ENCODE measurements at places on chromosomes 3 and 15. TPM values are rescaled to one million over a fixed set of nuclear protein-coding genes. Genes with fewer than 3 reads are reported as not detected.

GRCh38 chr15:42289166-42289565 lies 15.9 kb upstream of the TMEM87A start:
- H3K36me3 ChIP-seq, result no peaks in the 10 kb centered on the region
- H3K4me3 ChIP-seq, result no peak overlapping the region
- H3K27ac ChIP-seq, result no peak overlapping the region
- no peak for DNase-seq
- no peaks in the 10 kb centered on the region for H3K27me3 ChIP-seq

- H3K27ac ChIP-seq, result no peak overlapping the region
- no peaks in the 10 kb centered on the region for H3K36me3 ChIP-seq
- peaks cover 12% of the 10 kb centered on the region for H3K4me1 ChIP-seq
- no peaks in the 10 kb centered on the region for H3K27me3 ChIP-seq
Measured at GRCh38 chr15:63999177-63999576, 47.1 kb downstream of the DAPK2 start.

Gene CEP19
- polyA plus RNA-seq, result 17.1 TPM

GRCh38 chr3:112735926-112736325 lies 95.0 kb upstream of the CCDC80 start:
- no peak overlapping the region for H3K4me3 ChIP-seq
- no peaks in the 10 kb centered on the region for H3K4me1 ChIP-seq
- no peaks in the 10 kb centered on the region for H3K27me3 ChIP-seq
- H3K27ac ChIP-seq, result no peak overlapping the region
- no peaks in the 10 kb centered on the region for H3K36me3 ChIP-seq

Gene CCR9
- 0.25 TPM for polyA plus RNA-seq

Gene GRM7
- 3.2 TPM for polyA plus RNA-seq

GRCh38 chr15:71568227-71568626 lies 242.1 kb upstream of the NR2E3 start:
- H3K4me1 ChIP-seq, result no peaks in the 10 kb centered on the region
- H3K4me3 ChIP-seq, result no peak overlapping the region
- H3K27ac ChIP-seq, result no peak overlapping the region

GRCh38 chr3:126679831-126680666 lies 24.0 kb upstream of the CHCHD6 start:
- no peak for DNase-seq
- no peaks in the 10 kb centered on the region for H3K36me3 ChIP-seq
- H3K4me1 ChIP-seq, result peaks cover 37% of the 10 kb centered on the region
- H3K4me3 ChIP-seq, result no peak overlapping the region
- H3K27me3 ChIP-seq, result no peaks in the 10 kb centered on the region

DNA sequence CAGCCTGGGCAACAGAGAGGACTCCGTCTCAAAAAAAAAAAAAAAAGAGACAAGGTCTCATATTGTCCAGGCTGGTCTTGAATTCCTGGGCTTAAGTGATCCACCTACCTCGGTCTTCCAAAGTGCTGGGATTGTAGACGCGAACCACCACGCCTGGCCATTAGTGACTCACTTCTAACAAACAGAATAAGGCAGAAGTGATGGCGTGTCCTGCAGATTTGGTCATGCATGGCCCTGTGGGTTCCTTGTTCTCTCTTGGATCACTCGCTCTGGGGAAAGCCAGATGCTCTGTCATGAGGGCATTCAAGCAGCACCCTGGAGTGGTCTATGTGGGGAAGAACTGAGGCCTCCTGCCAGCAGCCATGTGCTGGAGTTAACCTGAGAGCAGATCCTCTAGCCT lies 27.4 kb upstream of the TJP1 start:
- no peak for DNase-seq
- H3K27ac ChIP-seq, result no peak overlapping the region
- no peaks in the 10 kb centered on the region for H3K36me3 ChIP-seq
- no peaks in the 10 kb centered on the region for H3K27me3 ChIP-seq
- no peak overlapping the region for H3K4me3 ChIP-seq
